Chondrocyte (in vitro differentiated cells): ENCODE measurements at places on chromosomes 7 and 10.

GRCh38 chr7:82305347-82306005 is 138.1 kb downstream of the CACNA2D1 start:
- no peak for DNase-seq

DNA sequence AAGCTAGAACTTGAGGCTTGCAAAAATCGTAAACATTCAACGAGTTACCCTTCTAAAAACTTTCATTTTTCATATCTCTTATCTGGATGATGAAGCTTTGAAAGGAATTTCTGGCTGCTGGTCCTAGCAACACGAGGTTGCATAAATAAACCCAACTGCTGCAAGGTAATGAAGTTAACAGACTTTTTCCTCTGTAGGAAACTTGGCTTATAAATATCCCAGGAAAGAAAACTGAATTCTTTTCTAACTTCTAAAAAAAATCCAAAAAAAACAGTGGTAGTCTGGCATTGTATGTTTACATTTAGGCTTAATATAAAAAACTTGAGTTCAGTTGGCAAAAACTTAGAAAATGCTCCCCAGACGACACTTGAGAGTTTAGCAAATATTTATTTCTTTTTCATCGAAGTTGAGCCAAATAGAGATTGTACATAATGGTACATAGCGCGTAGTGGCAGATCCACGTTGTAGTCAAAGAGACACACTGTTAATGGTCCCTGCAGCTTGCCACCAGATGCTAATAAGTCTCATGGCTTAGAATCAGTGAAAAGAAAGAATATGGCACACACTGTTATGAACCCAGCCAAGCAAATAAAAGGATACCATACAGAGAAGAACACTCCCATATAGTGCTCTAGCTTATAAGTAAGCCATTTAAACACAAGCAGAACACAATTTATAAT is 200.3 kb upstream of the PCLO start:
- no peak for DNase-seq

DNA sequence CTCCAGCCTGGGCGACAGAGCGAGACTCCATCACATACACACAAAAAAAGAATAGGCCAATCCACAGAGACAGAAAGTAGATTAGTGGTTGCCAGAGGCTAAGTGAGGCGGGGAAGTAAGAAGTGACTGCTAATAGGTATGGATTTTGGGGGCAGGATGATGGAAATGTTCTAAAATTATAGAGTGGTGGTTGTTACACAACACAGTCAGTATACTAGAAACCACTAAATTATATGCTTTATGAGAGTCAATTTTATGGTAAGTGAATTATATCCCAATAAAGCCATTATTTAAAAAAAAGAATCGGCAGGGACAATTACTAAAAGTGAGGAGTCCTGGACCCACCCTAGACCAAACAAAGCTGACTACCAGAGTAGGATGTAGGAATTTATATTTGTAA is 24.3 kb downstream of the DENND2A start:
- DNase-seq = no peak

DNA sequence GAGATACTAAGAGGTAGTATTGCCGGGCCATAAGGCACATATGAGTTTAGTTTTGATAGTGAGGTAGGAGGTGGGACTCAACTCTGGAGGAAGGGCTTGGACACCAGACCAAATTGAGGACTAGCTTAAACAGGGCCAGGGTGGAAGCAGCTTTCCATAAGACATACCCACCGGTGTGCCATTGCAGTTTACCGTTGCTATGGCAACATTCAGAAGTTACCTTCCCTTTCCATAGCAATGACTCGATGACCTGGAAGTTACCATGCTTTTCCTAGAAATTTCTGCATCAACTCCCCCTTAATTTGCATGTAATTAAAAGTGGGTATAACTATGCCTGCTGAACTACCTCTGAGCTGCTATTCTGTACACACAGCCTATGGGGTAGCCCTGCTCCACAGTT is 10.9 kb upstream of the SNX10 start:
- no peak for DNase-seq

DNA sequence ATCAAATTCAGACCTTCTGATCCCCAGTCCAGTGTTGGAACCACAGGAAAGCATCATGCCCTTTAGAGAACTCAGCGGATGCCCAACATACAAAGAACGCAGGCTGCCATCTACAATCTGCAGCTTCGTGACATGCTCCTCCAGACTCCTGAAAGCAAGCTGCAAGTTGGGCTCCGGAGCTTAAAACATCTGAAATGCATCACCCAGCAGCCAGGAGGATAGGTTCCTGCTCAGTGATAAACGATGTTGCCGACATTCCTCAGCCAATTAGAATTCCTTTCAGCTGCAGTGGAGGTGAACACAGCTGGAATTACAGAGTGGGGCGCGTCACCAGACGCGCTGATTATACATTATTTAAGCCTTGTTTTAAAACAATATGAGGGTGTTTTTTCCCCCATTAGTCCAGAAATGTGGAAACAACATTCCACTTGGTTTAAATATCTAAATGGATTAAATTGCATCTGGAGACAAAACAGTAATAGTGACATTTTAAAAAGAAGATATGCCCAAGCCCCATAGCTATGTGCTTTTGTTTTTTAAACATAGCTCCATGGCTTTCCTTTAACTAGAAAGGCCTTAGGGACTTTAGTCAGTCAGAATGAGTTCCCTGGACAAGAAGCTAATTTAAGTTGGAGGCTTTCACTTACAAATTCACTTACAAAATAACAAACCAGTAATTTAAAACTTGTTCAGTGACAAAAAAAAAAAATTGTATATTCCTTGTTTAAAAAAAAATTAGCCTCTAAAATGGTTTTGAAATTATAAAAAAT is 6.3 kb downstream of the SMURF1 start:
- DNase-seq = no peak

- peak; percentile 86 for DNase-seq
Measured at GRCh38 chr10:124010563-124011131, 82.8 kb downstream of the CHST15 start.

DNA sequence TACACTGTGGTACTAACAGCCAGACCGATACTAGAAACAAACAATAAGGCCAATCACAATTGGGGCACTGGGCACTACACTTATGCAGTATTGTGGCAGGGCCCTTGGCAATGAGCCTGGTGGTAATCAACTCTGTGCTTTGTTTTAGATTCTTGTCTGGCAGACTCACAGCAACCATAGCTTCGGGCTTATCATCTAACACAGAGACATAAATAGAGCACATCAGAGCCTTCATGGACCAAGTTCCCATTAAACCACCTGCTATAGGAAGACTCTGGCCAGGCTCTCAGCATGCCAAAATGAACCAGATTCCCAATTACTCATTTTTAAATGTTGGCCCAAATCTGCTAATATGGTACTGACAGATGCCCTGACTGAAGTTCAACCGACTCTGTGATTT is 218.6 kb downstream of the DGKI start:
- DNase-seq = no peak

GRCh38 chr7:139683137-139683921 is 94.5 kb downstream of the HIPK2 start:
- no peak for DNase-seq

- DNase-seq = no peak
Measured at GRCh38 chr7:121192834-121193233, 136.0 kb upstream of the WNT16 start.

DNA sequence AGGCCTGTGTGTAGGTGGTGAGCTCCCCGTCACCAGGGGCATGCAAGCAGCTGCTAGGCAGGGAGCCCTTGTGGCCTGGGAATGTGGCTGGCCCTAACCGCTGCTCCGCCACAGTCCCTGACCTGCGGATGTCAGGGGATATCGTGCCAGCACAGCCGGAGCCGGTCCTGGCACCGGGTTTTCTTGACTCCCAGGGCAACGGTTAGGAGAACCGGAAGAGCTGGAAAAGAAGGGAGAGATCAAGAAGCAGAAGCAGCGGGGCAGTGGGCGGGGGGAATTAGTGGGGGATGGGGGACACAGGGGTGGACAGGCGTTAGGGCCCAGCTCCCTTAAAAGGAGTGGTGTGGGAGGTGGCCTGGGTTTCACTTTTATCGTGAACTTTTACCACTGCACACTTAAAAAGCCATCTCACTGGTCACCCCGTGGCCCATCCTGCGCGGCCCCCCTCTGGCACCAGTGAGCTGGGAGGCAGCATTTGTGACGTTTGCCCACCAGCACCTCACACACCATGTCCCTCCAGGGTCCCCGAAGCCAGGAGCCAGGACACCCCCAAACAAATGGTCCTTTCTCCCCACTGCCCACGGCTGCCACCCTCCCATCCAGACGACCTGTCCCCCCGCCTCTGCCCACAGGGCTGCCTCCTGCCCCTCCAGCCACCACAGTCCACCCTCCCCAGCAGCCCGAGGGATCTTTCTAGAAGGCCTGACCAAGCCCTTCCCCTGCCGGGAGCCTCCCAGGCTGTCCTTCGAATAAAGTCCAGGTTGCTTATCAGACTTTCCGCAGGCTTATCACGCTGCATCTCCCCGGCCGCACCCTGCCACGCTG is 1.8 kb upstream of the MICALL2 start:
- no peak for DNase-seq

GRCh38 chr10:99555371-99555770 is 22.6 kb downstream of the NKX2-3 start:
- no peak for DNase-seq

DNA sequence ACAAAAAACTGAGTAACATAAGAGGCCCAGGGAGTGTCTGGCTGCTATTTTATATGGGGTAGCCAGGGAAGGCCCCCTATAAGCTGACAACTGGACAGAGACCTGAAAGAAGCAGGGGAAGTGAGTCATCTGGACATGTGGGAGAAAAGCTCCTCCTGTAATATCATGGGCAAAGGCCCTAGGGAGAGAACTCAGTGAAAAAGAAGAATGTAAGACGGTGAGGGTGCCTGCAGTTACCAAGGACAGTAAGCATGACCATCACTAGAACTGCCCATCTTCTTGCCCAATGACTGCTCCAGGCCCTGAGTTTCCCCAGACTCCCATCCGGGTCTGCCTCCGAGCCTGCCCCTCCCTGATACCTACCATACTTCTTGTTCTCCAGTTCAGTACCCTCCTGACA is 2.3 kb downstream of the ELMO1 start:
- no peak for DNase-seq

DNA sequence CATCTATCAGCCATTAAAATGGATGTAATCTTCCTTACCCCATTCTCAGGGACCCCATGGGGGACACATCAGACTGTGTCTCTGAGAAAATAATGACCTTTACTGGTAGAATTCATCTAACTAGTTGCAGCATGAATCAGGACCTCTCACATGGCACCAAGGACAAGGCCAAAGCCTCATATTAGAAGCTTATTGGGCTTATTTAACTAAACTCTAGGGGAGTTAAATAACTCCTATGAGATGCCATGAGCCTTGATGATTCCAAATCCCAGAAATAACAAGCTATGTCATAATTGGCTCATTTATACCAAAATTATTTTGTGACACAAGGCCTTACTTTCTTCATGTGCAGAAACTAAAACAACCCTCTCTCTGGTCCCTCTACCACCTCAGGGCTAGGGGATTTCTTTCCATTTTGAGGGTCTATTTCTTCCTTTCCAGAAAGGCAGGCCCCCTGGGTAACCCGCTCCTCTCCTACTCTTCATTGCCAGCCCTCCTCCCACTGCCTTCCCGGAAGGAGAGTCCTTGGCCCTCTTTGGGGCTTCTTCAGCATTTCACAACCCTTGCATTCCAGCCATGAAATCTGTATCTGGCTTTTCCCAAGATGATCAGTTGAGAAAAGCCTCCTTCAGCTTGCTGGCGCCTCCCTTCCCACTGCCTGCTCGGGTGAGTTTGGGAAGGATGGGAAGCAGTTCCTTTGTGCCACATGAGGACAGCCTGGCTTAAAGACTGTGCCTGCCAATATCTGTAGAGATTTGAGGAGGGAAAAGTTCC is 41.8 kb upstream of the TRIM8 start:
- peak; percentile 12 for DNase-seq

GRCh38 chr10:123398180-123398591 is 244.0 kb downstream of the BUB3 start:
- no peak for DNase-seq

GRCh38 chr7:78396210-78396609 is 597.6 kb downstream of the PHTF2 start:
- DNase-seq = no peak

DNA sequence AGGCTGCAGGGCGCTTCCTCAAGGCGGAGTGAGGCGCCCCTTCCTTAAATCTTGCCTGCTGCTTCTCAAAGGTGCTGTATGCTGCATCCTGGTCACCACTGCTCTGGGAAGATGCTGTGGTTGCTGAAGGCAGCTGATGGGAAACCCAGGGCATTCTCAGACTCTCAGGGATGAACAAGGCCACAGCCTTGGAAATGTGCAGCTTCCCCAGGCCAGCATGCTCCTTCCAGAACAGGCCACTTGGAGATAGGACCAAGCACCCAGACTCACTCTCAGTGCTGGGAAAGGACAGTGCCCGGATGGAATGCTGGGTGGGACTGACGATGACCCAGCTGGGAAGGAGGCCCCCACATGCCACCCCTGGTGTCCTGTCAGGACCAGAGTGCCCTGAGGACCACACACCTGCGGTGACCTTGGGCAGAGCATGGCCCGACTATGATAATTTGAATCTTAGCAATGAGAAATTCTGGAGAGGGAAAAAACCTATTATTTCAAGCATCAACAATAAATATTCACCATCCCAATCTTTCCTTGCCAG is 235.5 kb downstream of the TNS3 start:
- peak; percentile 62 for DNase-seq

- no peak for DNase-seq
Measured at GRCh38 chr7:115976651-115977050, 53.9 kb downstream of the TFEC start.

DNA sequence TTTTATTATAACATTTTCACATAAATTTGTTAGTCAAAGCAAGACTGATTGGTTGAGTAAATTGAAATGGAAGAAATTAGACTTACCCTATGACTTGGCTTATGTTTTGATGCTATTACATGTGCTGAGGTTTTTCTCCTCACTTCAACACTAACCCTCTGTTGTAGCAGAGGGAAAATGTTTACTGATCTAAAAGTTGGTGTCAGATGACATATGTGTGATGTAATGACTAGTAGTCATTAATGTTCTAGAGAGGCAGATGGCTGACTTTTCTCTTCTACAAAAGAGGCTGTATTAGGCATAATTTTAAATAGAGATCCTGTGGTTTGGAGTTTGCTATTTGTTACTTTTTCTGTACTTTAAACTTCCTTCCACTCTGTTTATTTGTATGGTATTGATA is 266.0 kb downstream of the BBS9 start:
- no peak for DNase-seq

DNA sequence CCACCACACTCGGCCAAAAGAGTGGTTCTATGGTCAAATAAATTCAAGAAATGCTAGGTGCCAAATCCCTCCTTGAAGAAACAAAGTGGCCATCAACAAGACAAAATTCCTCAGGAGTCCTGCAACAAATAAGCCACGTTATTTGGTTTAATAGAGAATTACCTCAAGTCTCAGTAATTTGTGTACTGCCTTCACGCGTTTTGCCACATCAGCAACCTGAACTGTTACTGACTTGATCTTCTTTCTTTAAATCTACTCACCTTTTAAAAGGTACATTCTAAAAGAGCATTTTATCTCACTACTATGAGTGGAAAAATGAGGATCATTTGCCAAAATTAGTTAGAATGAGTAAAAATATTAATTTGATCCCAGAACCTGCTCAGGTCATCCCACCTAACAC is 34.6 kb upstream of the LCOR start:
- DNase-seq = no peak

- DNase-seq = no peak
Measured at GRCh38 chr10:48442090-48442808, 135.8 kb downstream of the MAPK8 start.

GRCh38 chr10:84195044-84195830 is 900 bp downstream of the CDHR1 start:
- DNase-seq = no peak

GRCh38 chr7:25726170-25726780 is 425.7 kb upstream of the NFE2L3 start:
- DNase-seq = no peak
